ENCODE measurements at places on chromosomes 16 and 17.

DNA sequence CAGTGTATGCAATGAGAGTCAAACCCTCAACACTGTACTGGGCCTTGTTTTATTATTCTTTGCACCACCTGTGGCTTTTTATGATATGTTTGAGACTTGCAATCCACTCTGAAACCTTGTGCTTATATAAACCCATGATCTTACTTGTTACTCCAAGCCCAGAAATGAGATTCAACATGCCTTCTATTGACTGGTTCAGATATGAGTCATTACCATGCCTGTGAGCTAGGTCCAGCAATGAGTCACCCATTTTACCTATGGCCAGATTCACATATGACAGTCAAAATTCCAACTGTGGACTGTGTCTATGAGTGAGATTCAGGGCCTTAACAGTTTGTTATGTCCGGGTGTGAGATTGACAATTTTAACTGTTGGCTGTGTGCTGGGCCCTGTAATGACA, 1846.1 kb downstream of the TP53TG3F start:
- no peak for DNase-seq

GRCh38 chr16:84567286-84567962, 50.5 kb downstream of the COTL1 start:
- DNase-seq: no peak

- DNase-seq: no peak
Observed at GRCh38 chr16:62149631-62150030, 113.4 kb upstream of the CDH8 start.

DNA sequence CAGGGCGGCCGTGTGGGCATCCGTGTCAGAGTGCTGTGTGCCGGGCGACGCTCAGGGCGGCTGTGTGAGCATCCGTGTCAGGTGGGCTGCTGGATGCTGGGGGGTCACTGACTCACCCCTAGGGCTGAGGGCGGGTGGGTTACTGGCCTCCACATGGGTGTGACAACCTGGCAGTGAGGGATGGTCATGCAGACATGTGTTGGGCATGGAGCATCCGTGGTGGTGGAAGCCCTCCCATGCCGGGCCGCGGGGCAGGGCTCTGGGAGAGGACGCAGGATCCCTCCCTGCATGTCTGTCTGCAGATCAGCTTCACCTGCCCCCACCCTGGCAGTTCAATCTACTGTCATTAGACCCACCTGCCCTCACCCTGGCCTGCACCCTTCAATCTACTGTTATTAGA, 56.3 kb downstream of the METRNL start:
- no peak for DNase-seq

DNA sequence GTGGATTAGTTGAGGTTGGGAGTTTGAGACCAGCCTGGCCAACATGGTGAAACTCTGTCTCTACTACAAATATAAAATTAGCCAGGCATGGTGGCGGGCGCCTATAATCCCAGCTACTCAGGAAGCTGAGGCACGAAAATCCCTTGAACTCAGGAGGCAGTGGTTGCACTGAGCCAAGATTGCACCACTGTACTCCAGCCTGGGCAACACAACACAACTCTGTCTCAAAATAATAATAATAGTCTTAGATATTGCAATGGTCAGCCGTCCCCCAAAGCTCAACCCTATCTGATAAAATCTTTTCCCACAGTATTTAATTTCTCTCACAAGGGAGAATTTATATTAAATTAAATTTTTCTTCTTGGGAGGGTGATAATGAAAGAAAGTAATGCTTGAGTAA, 169.6 kb downstream of the XYLT1 start:
- DNase-seq: no peak

DNA sequence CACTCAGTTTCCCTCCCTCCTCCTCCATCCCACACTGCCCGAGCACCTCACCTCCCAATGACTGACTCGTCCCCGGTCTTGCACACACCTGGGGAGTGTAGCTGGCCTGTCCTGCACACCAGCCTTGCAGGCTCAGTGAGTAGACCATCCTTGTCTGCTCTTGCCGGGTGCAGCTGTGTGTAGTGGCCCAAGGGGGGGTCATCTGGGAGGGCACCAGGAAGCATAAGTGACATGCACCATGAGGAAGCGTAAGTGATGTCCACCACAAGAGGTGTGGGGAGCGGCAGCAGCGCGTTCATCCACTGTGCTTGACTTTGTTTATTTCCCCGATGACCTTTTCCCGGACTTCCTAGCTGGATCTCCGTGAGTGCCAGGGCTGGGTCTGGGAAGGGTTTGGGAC, 45.5 kb upstream of the CDR2 start:
- no peak for DNase-seq

DNA sequence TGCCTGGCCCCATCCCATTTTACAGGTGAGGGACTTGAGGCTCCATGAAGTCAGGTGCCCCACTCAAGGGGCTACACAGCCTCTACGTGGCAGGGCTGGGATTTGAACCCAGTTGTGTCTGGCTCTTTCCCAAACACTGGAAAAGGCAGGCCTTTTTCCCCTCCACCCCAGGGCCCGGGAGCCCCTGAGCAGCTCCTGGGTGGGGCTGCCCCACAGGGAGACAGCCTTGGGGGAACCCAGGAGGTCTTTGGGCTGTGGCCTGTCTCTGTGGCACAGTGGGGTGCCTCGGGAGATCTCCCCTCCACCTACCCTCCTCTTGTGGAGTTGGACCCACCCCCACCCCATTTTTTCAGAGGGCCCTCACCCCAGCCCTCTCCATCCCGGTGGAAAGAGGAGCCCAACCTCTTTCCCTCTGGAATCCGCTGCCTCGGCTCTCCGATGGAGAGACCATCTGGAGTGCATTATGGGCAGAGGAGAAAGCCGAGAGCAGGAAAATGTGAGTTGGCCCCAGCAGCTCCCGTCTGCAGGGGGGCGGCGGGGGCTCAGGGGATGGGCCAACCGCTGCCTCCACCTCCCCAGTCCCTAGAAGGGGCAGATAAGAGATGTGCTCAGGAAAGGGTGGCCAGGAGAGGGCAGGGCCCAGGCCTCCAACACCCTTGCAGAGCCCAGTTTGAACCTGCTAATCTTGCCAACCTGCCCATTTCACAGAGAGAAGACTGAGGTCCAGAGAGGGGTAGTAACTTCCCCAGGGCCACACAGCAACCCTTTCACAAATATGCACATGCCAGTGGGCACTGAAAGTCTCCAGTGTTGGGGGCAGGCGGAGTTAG, 15.4 kb upstream of the TMEM92 start:
- DNase-seq: no peak

DNA sequence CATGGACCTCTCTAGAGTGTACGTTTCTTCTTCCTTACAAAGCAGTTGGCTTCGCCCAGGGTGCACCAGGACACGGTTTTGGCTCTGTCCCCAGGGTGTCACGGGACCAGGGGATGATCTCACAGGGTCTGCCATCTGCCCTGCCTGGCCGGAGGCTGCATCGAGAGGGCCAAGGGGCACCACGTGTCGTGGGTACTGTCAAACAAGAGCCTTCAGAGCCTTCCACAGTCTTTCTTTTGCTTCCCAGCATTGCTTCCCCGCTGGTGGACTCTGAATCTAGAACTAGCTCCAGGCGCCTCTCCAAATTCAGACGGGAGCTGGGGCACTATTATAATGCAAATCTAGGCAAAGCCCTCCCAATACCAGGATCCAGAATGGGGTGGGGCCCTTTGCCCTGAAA, 47.9 kb downstream of the MAPT start:
- no peak for DNase-seq

DNA sequence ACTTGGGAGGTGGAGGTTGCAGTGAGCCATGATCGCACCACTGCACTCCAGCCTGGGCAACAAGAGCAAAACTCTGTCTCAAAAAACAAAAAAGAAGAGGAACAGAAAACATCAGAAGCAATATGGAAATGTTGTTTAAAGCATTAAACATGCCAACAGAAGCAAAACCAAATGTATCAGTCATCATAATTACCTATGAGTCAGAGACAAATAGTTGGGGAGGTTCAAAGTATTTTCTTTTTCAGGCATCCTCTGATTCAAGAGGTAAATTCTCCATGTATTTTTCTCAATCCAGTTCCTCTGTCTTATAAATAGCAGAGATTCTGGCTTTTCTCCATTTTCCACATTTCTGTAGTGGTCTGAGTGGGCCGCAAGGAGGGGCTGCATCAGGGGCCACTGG, 2.1 kb upstream of the TM4SF5 start:
- DNase-seq: no peak

GRCh38 chr16:17017442-17017841, 453.3 kb downstream of the XYLT1 start:
- no peak for DNase-seq

- DNase-seq: peak; percentile 63
Observed at GRCh38 chr17:82299452-82299851, 18.0 kb downstream of the CD7 start.

DNA sequence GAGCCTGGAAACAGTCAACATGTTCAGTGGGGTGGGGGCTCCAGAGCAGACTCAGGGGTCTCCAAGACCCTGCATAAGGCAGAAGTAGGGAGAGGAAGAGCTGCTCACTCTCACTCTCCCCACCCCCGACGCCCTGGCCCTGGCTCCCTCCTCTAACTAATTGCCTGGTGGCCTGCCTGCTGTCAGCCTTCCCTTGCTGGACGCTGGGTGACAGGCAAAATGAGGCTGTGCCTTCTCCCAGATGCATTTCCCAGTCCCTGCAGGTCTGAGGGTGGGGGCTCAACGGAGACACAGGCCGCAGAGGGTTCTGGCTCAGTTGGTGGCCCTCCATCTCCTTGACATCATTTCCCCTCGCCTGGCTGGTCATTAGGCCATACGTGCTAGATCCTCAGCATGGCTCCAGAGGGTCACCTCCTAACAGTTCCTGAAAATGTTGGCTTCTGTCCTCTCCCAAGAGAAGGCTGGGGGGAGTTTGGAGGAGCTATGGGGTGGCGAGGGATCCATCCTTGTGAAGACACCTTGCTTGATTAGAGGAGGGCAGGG, 1.4 kb downstream of the FMNL1 start:
- no peak for DNase-seq

DNA sequence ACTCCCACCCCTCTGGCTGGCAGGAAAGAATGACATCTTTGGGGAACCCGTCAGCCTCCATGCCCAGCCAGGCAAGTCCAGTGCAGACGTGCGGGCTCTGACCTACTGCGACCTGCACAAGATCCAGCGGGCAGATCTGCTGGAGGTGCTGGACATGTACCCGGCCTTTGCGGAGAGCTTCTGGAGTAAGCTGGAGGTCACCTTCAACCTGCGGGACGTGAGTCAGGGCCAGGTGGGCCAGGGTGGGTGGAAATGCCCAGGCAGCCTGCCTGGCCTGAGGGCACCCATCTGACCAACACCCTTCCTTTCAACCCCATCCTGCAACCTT, 8.1 kb upstream of the DCAF7 start:
- DNase-seq: no peak

- no peak for DNase-seq
Observed at GRCh38 chr17:34503528-34504195, 75.7 kb upstream of the TMEM132E start.

DNA sequence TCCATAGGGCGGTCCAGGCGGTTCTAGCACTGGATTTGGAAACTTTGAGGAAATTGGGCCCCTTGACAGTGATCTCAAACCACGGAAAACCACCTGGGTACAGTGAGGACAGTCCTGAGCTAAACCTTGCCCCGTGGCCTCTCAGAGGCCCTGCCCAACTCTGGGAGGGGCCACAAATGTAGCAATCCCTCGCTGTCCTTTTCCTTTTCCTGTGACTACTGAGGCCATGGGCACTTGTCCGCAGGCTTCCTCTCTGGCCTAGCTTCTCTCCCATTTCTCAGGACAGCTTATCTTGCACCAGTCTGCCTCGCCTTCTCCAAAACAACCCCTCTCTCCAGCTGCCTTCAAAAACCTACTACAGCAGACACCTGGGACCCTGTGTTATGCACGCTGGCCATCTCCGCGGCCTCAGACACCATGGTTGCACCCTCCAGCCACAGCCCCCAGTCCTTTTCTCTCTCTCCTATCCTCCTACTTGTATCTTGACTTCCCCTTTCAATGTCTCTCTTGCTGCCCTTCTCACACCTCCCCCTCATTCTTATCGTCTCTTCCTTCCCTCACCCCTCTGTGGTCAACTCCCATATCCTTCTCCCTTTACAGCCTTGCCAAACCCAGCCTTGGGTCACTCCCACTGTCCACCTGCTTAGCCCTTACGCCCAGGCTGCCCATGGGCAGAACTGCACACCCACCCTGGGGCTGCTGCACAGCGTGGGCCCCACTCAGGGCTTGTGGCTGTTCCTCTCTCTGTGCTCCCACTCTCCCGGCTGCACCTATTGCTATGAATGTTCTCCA, 7.6 kb downstream of the SCPEP1 start:
- no peak for DNase-seq

GRCh38 chr16:24610416-24610755, 71.0 kb downstream of the RBBP6 start:
- no peak for DNase-seq

- no peak for DNase-seq
Observed at GRCh38 chr17:27518545-27519521, 62.6 kb downstream of the KSR1 start.
